ENCODE measurements at places on chromosomes 3 and 15. TPM values are rescaled to one million over a fixed set of nuclear protein-coding genes. Genes with fewer than 3 reads are reported as not detected.

DNA sequence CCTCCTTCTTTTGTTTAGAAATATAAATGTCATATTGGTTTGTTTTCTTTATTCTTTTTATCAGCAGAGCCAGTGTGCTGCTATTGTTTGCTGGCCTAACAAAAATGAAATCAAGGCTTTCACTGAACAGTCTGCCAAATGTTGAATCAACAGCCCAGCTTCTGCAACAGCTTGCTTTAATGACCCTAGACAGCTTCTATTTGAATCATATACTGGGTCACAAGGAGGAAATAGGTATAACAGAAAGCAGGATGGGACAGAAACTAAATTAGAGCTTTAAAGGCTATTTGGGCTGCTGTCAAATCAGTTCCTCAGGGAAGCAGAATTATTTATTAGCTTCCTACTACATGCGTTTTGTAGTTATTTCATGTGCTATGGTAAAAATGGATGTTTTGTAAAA lies 12.1 kb upstream of the DNAJC13 start:
- no peak for DNase-seq

DNA sequence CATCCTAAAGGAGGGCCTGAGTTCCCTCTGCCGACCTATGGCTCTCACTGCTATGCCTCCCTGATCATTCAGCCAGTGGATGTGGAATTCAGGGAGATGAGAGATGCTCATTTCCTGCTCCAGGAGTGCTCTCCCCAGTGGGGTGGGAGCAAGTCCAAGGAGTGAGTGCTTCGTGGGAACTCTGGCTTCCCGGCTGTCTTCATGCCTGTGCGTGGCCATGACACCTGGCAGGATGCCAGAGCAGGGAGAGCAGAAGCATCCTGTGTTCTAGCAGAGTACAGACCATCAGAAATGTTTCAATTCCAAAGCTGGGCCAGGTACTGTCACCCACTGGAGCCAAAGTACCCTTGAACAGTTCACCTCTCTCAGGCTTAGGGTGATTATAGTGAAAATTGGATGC lies 45.1 kb downstream of the APH1B start:
- no peak for DNase-seq

GRCh38 chr15:101455291-101456025 lies 34.0 kb downstream of the PCSK6 start:
- DNase-seq: peak; percentile 85

Gene NAALADL2
- 3.5 TPM for total RNA-seq
